ENCODE measurements at places on chromosomes 3 and 15.

- DNase-seq, result peak; percentile 13
Measured at GRCh38 chr15:90414408-90415028, 26.5 kb downstream of the IQGAP1 start.

DNA sequence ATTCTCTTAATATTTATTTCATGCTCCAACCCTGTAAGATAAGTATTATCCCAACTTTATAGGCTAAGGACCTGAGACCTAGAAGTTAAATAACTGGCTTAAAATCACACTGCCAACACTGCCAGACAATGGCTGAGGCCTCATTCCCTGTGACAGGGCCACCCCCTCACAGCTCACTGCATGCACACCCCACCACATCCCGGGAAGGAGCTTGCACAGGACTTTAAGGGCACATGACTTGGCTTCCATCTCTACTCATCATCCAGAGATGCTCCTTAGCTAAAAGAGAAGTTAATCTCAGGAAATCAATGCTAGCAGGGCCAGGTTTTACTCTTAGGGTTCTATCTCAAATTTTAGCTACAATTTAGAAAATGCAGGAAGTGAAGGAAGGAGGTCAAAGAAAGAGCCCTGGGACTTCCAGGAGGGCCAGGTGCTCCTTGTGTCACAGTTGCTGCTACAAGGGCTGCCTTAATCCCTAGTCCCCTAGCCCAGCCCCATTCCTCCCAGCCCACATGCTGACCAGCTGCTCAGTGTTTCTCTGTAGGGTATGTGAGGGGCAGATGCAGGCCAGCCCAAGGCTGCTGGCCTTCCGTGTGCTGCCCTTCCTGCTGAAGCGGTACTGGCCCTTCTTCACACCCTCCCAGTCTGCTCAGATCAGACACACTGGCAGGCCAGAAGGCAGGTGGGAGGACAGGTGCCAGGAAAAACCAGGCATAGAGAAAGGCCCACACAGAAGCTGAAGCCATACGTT lies 53.5 kb downstream of the WWTR1 start:
- no peak for DNase-seq

DNA sequence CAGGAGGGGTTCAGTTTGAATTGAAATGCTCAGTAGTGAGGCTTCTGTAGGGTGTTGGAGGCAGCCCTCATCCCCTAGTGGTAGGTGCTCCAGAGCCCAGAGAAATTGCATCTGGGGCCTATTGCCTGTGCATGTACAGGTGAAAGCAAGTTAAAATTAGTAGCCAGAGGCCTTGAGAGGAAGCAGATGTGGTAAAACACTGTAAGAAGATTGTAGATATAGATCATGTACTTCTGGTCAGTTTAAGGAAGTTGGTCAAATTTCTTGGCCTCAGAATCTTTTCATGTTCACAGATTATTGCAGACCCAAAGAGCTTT lies 34.6 kb downstream of the IGSF10 start:
- DNase-seq, result no peak

DNA sequence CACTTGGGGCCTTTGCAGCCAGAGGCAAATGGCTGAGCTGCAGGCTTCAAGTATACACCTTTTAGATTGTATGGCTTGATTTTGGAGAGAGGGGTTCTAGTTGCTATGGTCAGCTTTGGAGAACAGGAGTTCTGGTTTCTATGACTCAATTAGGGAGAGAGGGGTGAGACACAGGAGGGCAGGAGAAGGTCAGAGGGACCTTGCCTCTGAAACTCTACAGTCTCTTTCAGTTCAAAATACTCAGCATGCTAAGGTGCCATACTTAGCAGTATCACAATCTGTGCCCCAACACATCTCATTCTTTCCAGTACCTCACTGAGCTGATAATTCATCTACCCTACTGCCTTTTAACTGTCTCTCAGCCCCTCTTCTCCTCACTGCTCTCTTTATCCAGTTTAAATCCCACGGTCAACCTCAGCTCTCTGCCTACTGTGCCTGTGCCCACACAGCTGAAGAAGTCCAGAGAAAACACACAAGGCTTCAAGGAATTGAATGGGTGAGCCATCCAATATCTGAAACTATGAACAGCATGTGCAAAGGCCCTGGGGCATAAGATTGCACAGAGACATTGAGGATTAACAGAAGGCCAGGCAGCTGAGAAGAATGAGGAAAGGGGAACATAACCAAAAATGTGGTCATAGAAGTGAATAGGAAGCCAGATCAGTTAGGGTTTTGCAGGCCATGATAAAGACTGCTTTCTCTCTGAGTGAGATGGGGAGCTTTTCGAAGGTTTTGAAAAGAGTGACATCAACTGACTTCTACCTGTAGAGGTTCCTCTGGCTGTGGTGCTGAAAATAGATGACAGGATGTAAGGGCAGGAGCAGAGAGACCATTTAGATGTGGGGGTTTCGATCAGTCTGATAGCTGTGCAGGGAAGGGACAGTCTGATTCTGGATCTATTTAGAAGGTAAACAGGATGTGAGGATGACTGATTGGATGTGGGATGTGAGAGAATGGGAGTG lies 54.5 kb upstream of the C3orf80 start:
- no peak for DNase-seq

GRCh38 chr15:83248151-83249029 lies 36.1 kb downstream of the BNC1 start:
- DNase-seq, result no peak

GRCh38 chr15:79035111-79035601 lies 55.4 kb downstream of the RASGRF1 start:
- DNase-seq, result no peak

- no peak for DNase-seq
Measured at GRCh38 chr3:130316169-130316568, 29.3 kb upstream of the COL6A5 start.

DNA sequence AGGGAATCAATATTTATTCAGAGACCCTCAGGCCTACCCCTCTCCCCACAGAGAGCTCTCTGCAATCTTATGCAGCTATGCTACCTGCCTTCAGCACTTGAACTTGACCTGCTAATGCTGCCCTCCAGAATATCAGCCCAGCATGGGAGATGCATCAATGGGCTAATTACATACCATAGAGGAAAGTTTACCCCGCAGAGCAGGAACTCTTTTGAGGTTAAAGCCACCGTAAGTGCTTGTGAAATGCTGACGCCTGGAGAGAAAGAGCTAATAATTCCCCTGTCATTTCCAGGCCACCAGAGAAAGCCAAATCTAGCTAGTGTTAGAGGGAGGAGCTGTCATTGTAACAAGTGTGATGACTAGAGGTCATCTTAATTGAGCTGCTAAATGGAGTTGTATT lies 127.5 kb downstream of the CHST2 start:
- no peak for DNase-seq

DNA sequence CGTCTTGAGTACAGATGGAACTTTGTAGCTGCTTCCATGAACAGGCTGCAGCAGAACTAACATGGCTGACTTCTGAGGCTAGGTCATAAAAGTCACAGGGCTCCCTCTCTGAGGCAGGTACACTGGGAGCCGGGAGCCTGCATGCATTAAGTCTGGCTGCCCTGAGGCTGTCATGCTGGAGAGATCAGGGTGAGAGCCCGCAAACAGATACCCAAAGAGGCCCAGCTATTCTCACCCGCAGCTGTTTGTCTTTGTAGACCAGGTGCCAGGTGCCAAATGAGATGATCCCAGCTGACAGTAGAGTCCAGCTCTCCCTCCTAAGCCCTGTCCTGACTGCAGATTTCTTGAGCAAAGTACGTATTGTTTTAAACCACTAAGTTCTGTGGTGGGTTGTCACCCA lies 8.6 kb upstream of the SLCO3A1 start:
- DNase-seq, result no peak

GRCh38 chr3:23161896-23162570 lies 41.1 kb upstream of the UBE2E2 start:
- no peak for DNase-seq

GRCh38 chr15:32718821-32719716 lies 1.3 kb downstream of the GREM1 start:
- no peak for DNase-seq

GRCh38 chr15:89770041-89770440 lies 6.1 kb upstream of the MESP2 start:
- DNase-seq, result no peak

- no peak for DNase-seq
Measured at GRCh38 chr3:88785841-88786240, 321.6 kb upstream of the EPHA3 start.

DNA sequence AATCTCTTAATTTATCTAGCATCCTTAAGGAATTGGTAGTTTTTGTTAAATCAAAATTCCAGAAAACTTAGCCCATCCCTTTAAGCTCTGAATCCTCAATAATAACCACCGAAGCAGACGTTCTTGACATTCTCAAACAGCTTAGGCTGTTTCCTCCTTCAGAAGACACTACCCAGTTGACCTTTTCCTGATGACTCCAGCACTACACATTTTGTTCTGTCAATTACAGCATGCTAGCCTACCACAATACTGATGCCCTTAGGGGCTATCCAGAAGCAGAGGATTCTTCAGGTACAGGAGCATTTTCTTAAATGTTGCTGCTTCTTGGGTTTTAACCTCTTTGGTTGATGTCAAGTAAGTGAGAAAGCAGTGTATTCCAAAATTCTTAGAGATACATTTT lies 33.4 kb downstream of the ETV5 start:
- DNase-seq, result no peak

DNA sequence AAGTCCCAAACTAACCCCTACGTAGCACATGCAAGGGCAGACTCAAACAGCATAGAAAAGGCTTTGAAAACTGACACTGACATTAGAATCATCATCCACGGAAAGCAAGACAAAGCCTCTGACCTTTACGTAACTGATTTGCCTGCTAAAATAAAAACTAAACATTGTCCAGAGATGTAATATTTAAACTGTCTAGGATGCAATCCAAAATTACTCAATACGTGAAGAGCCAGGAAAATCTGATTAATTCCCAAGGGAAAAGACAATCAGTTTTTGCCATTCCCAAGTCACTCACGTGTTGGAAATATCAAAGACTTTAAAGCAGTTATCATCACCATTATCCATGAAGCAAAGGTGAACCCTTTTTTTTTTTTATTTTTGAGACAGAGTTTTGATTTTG lies 13.3 kb upstream of the IQCF1 start:
- no peak for DNase-seq

GRCh38 chr3:20324664-20325478 lies 138.9 kb upstream of the SGO1 start:
- DNase-seq, result no peak

- no peak for DNase-seq
Measured at GRCh38 chr3:129014793-129015345, 13.8 kb downstream of the EFCC1 start.

- no peak for DNase-seq
Measured at GRCh38 chr15:65198571-65198970, 12.7 kb downstream of the CILP start.

DNA sequence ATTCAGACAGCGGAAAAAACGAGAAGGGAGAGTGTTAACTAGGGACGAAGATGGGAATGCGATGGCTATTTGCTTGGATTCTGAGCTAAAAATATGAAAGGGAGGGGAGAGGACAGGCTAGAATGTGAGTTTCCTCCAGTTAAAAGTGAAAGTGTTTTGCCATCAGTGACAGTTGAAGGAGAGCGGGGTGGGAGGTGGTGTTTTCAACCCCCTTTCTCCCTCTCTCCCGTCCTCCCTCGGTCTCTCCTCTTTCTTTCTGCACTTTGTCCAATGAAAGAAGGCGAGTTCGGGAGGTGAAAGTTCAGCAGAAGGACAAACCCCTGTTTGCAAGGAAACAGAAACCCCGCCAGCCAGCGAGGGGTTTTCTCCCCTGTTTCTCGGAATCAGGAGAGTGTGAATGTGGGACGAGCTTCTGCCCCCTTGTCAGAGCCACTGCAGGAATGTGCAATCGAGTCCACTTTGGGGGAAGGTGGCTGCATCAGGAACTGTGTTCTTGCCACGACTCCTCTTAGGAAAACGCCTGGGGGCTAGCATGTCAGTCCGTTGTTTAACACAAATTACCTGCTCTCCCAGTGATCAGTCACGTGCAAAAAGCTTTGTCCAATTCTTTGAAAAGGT lies 975 bp upstream of the FOXP1 start:
- DNase-seq, result peak; percentile 51

DNA sequence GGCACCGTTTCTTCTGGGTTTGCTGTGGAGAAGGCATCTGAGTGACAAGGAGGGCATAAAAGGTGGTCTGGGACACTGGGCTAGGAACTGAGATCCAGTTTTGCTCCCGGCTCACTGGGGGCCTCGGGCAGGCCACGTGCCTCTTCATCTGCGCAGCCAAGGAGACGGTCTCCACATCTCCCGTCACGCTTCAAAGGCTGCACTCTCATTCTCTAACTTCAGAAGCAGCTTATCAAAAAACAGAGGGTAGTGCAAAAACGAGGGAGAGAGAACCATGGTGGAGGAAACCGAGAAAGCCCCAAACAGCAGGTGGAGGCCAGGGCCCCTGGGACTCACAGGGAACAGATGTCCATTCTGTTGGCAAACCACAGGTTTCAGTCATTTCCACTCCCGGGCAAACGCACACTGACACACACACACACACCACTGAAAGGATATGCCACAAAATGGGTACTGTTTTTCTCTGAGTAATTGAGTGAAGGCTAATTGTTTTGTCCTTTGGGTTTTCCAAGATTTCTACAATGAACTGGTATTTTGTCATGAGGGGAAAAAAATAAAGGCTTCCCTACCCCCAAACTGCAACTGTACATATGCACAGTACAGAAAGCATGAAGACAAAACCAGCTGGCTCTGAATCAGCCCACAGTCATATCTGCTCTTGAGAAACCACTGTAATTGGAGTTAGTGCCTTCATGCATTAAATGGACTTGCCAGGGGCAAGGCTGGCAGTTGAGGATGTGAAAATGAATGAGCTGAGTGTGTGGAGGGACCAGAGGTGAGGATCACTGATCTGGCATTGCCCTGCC lies 71.9 kb downstream of the MGLL start:
- DNase-seq, result no peak

DNA sequence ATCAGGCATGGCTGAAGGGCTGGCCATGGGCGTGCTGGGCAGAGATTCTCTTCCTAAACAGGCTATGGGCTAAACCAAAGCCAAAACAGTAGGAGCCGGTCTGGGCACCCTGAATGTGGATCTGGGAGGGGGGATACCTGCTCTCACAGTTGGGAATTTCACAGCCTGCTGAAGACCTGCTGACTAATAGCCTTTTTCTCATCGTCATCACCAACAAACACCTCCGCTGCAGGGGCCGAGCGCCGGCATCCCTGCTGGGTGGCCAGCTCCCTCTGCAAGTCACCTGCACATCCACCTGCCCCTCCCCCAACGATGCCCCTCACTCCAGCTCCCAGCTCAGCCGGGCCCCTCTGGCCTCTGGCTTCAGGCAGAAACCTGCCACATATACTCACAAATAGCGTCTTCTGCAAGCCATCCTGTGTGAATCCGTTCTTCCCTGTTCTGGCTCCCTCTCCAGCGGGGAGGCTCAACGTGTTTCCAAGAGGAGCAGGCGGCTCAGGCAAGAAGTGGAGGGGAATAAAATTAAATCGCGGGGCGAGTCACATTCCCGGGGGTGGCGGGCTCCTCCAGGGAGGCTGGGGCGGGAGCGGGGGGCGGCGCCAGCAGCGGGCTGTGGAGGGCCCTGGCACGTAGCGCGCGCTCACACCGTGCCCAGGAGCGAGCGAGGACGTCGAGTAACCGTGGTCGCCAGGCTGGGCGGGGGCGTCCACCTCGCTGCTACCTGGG lies 466 bp downstream of the IQSEC1 start:
- no peak for DNase-seq
